LHCN-M2 (cell line): ENCODE measurements at places on chromosomes 11 and 22.

DNA sequence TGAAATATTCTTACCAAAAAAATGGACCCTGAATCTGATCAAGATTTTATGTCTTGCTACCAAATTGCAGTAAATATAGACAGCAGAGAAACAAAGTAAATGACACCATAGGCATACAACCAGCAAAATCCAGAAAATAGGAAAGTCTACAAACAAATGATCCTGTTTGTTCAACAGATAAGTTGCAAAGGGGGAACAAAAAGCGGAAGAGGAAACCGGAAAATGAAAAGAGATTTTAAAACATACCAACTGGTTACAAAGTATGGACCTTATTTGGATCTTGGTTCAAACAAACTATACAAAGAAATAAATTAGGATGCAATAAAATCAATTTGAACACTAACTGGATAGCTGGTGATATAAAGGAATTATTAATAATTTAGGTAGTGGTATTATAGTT, 92.0 kb downstream of the TMPRSS5 start:
- no peak for DNase-seq

- no peak for DNase-seq
Observed at GRCh38 chr22:31193092-31193491, 19.0 kb upstream of the LIMK2 start.

- no peak for DNase-seq
Observed at GRCh38 chr11:105181521-105181920, 42.0 kb upstream of the CARD18 start.

- peak; percentile 6 for DNase-seq
Observed at GRCh38 chr11:132858223-132858622, 674.1 kb downstream of the OPCML start.
